ENCODE measurements at places on chromosomes 7 and 10.
A peak's percentile ranks its signal among the peaks of the same experiment; 100 is the strongest.

GRCh38 chr10:67086327-67087134 lies 160.7 kb downstream of the LRRTM3 start:
- DNase-seq: no peak

GRCh38 chr7:124201768-124202349 lies 169.0 kb upstream of the TMEM229A start:
- DNase-seq: no peak

- no peak for DNase-seq
Measured at GRCh38 chr7:26910221-26910620, 45.8 kb upstream of the SKAP2 start.

- no peak for DNase-seq
Measured at GRCh38 chr10:18875477-18875876, 173.1 kb upstream of the MALRD1 start.

GRCh38 chr7:18087026-18087686 lies 59.5 kb upstream of the PRPS1L1 start:
- DNase-seq: no peak

DNA sequence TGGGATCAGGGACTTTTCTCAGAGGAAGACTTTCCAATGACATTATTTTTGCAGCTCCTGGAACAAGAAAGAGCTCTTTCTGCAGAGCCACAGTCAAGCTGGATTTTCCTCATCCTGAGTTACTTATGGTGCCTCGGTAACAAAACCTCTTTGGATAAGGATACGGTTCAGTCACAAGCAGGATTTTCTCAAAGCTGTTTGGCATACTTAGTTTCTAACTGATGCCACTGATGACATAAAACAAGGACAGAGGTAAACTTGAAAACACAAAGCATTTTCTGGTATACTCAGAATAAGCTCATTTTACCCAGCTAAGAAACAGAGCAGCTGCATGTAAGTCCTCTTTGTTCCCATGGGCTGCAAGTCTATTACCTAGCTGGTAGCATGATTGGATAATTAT lies 340.9 kb upstream of the MEOX2 start:
- DNase-seq: no peak

DNA sequence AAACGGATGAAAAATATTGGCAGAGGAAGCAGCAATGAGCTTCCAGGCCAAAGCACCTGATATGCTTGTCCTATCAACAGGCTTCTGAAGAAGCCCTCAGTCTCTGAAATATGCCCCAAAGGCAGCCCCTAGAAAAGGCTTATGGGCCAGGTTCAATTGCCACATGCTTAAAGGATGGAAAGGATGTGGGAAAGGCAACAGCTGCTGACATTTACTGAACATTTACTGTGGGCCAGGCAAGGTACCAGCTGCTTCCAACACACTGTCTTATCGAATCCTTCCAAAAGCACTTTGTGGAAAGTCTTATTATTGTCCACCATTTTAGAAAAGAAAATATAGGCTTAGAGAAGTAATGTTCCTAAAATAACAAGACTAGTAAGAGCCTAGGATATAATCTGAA lies 56.5 kb downstream of the DOCK4 start:
- no peak for DNase-seq

- no peak for DNase-seq
Measured at GRCh38 chr10:54837479-54837878, 36.4 kb upstream of the PCDH15 start.

DNA sequence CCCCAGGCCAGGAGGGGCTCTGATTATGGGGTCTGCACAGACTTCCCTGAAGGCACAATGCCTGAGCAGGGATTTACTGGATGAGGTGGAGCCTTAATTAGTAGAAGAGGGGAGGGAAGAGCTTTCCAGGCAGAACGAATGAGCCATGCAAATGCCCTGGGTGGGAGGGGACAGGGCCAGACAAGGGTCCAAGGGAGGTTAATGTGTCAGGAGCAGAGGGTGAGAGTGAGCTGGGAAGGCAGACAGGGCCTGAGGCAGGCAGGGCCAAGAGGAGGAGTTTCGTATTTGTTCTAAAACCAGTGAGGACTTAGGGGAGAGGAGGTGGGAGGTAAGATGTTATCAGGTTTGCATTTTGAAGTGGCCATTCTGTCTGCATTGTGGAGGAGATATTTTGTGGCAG lies 65.3 kb downstream of the NPY start:
- no peak for DNase-seq

- DNase-seq: no peak
Measured at GRCh38 chr7:105268511-105269392, 120.0 kb downstream of the SRPK2 start.

DNA sequence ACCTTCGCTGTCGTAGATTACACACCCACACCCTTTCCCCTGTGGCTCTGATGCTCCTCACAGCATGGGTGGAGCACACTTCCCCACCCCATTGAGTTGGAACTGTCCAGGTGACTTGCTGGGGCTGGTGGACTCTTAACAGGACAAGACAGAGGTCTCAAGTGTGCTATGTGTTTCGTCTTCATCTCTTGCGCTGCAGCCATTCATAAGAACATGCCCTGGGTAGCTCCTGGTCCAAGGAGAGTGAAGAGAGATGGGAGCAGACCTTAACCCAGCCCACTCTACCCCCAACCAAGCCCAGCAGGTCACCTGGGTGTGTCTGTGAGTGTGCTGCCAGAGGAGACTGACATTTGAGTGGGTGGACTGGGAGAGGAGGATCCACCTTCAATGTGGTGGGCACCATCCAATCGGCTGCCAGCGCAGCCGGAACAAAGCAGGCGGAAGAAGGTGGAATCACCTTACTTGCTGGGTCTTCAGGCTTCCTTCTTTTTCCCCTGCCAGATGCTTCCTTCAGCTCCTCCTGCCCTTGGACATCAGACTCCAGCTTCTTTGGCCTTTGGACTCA lies 112.4 kb downstream of the HTR5A start:
- DNase-seq: no peak

GRCh38 chr7:131327049-131327625 lies 539 bp upstream of the MKLN1 start:
- DNase-seq: peak; percentile 64

DNA sequence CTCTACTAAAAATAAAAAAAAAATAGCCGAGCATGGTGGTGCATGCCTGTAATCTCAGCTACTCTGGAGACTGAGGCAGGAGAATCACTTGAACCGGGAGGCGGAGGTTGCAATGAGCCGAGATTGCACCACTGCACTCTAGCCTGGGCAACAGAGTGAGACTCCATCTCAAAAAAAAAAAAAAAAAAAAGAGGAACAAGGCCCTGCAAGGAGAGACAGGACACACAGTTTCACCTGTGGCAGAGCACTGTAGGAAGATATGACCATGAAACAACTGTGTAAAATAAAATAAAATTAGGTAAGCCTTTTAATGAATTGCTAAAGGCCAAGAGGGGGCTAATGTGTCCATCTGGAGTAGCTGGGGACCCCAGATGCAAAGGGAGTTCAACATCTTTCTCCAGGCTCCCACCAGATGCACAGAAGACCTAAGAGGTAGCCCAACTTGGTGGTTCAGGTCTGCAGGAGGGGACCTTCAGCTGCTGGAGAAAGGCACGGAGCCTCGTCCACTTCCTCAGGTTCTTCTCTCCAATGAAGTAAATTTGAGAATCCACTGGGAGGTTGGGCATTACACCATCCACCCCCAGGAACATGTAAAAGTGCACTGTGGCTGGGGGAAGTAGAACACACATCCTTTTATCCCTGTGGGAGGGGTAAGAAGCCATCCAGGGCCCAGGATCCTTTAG lies 12.7 kb downstream of the PPIF start:
- DNase-seq: no peak

DNA sequence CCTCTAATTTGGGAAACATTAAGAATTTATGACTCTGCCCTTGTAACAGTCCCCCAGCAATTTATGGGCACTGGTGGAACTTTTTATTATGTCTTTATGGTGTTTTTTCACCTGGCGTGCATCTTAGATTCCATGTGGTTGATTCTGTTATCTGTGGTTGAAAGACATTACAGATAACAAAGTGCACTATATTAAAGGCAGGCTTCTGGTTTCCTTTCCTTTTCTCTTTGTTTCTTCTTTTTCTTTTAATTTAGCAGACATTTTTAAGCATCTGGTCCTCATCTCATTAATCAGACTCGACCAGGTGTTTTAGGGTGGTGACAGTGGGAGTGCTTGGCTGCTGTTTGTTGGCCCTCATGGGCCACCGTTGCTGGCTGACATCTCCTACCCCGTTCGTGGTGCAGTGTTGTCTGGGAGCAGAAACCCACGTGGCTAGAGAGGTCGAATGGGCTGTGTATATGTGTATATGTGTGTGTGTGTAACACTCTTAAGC lies 77.4 kb downstream of the LRMDA start:
- DNase-seq: no peak

- DNase-seq: no peak
Measured at GRCh38 chr7:31007634-31008033, 43.9 kb downstream of the GHRHR start.

DNA sequence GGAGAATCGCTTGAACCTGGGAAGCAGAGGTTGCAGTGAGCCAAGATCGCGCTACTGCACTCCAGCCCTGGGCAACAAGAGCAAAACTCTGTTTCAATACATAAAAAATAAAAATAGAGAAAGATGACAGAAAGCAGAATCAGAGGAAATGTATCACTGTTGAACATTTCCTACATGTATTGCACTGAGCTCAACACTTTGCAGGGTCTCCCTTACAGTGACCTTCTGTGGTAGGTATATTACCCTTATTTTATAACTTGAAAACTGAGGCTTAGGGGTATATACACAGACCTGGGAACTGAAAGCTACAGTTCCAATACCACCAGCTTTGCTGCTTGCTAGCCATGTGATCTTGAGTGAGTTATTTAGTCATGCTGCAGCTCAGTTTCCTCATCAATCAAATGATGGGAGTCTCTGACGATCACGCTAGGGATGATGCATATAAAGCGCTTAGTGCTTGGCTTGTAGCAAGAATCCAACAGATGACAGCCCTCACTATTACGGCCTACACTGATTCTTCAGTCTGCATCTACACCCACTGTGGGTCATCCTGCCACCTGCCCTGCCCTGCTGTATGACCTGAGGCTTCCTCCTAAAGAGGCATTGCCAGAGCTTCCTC lies 99.0 kb downstream of the PDE1C start:
- no peak for DNase-seq

GRCh38 chr7:149196705-149197171 lies 1.4 kb downstream of the ZNF282 start:
- no peak for DNase-seq

GRCh38 chr10:2619472-2619871 lies 447.9 kb upstream of the PFKP start:
- no peak for DNase-seq

DNA sequence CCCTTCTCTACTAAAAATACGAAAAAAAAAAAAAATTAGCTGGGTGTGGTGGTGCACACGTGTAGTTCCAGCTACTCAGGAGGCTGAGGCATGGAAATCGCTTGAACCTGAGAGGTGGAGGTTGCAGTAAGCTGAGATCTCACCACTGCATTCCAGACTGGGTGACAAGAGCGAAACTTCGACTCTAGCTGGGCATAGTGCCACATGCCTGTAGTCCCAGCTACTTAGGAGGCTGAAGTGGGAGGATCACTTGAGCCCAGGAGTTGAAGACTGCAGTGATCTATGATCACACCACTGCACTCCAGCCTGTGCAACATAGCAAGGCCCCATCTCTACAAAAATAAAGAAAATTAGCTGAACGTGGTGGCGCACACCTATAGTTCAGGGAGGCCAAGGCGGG lies 1.2 kb upstream of the SPACDR start:
- no peak for DNase-seq

DNA sequence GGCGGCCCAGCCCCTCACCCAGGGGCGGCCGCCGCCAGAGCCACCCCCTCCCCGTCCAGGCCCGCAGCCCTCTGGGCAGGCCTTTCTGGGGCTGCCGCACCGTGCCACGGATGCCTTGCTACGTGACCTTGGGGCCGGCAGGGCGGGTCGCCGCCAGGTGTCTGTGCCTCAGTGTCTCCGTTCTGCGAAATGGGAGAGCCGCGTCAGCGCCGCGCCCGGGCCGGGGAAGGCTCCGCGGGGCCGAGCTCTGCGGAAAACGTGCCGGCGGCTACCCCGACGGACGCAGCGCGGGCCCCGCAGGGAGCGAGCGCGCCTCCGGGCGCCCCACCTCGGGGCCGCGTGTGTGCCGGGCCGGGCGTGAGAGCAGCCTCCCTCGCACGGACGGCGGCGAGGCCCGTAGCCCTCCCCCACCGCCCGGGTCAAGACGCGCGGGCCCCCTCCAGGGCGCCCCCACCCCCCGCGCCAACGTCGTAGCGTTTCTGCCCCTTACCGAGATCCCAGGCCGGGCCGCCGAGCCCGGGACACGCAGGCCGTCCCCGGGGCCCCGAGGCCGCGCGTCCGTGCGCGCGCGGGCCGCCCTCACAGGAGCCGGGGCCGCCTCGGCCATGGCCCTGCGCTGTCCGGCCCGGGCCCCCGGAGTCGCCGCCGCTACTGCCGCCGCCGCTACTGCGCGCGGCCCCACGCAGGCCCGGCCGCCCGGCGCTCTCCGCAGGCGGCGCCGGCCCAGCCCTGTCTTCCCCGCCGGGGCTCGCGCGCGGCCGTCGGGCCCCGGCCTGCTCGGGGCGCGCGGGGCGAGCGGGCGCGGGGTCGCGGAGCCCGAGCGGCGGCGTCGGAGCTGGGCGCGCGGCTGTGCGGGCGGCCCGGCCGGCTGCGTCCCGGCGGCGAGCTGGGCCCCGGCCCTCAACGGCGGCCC lies 1.1 kb downstream of the ZNF777 start:
- DNase-seq: no peak

DNA sequence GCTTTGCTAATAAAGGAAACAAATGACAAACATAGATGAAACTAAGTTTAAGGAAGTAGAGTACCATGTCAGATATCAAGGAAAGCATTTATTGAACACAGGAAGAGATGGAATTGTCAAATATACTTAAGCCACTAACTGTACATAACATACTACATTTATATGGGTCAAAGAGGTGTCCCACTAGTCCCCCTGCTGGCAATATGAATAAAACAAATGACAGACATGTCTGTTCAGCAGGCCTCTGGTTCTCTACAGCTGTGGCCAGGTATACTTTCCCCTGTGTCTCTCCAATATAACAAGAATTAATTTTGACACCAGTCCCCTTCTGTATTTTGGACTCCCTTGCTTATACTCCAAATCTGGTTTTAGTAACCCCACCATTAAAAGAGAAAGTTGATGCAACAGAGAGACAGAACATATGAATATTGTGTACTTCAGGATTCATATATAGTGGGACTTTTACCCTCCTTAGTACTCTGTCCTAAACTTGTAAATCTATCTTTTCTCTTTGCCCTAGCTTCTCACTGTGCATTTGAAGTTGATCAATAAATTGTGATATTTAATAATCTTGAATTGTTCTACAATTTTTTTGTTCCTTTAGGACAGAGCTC lies 42.9 kb downstream of the CD36 start:
- no peak for DNase-seq

All from hippocampal formation (tissue), 2 donors.